Fibroblast of villous mesenchyme (primary cell): ENCODE measurements at places on chromosomes 3 and 15. TPM values are rescaled to one million over a fixed set of nuclear protein-coding genes. Genes with fewer than 3 reads are reported as not detected.

Gene PCOLCE2
- total RNA-seq: under 0.01 TPM in 1 of 2 replicates, not detected in the other

Gene MORC1
- total RNA-seq: not detected in 2 replicates

Gene PLCB2
- 0.43 and 0.64 TPM in 2 replicates for total RNA-seq

Gene SLC28A2
- not detected in 2 replicates for total RNA-seq

Gene TUSC7
- total RNA-seq: not detected in 2 replicates

Gene BFSP2
- not detected in 2 replicates for total RNA-seq

Gene SEMA3B
- total RNA-seq: 7.4 and 23.3 TPM in 2 replicates
